Right ventricle myocardium superior (tissue), 1 donor: ENCODE measurements at places on chromosomes 12 and 14. TPM values are rescaled to one million over a fixed set of nuclear protein-coding genes. Genes with fewer than 3 reads are reported as not detected.

- DNase-seq: no peak
These were observed 90.5 kb downstream of the DDX51 start for GRCh38 chr12:132053338-132054330.

GRCh38 chr12:24231298-24231697, 281.8 kb upstream of the SOX5 start:
- DNase-seq: no peak

DNA sequence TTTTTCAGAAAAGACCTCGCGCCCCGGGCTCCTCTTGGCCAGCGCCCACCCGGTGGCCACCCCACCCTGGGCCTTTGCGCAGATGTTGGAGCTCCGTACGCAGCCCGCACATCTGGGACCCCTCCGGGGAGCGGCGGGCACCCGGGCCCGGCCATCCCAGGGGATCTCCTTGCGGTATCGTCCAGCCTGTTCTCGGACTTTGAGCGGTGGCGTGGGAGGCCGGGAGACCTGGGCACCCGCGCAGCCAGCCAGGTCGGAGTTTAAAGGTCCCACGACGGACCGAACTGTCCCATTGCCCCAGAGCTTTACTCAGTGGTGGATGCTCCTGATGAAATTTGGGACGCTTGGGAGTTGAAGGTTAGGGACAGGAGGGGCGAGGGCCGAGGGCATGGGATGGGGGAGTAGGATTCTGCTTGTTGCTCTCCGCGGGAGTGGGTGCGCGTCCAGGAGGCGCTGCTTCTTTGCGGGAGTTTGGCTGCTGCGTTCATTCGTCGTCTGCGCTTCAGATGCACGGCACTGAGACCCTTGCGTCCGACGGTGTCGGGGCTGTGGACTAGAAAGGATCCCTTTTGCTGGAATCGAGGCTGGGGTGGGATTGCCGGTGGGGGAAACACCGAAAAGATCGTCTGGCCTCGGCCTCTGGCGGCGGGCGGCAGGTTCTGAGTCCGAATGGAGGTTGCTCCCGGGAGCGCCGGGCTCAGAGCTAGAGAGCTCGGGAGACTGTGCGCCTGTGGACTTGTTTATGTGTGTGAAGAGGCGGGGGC, 1.4 kb downstream of the NTF3 start:
- no peak for DNase-seq

DHRS2 gene
- not detected for total RNA-seq

DNA sequence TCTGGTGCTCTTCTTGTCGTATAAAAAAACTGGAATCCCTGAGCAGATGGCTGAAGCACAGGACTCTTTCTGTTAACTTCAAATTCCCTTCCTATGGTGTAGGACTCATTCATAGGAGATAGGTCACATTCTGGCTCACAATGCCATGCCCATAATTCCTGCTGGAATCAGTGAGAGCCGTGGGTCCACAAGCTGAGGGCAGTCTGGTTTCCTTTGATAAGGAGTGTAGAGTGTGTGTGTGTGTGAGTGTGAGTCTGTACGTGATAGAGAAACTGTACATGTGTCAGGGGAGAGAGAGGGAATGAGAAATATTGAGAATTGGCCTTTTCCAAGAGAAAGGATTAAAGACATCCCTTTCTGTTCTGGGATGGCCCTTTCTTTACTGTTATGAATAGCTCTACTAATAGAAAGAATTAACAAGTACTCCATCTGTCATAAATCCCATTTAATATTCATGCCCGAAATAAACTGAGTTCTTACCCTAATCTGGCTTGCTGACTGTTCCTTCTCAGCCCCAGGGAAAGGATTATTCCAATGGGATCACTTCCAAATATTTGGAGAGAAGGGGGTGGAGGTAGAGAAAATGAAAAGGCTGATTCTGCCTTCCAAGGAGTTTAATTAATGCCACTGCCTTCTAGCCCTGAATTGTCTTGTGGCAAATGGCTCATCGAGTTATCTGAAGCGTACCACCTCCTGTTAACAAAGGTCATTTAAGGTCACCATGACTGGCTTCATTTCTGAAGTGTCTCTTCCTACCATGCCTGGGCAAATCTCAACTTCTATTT, 79.0 kb downstream of the TMX1 start:
- no peak for DNase-seq

- no peak for DNase-seq
These were observed 119.2 kb upstream of the NCOR2 start for GRCh38 chr12:124686370-124687173.

GALNT16 gene
- 101 TPM for total RNA-seq

ATXN7L3B gene
- total RNA-seq: 23.2 TPM

DNA sequence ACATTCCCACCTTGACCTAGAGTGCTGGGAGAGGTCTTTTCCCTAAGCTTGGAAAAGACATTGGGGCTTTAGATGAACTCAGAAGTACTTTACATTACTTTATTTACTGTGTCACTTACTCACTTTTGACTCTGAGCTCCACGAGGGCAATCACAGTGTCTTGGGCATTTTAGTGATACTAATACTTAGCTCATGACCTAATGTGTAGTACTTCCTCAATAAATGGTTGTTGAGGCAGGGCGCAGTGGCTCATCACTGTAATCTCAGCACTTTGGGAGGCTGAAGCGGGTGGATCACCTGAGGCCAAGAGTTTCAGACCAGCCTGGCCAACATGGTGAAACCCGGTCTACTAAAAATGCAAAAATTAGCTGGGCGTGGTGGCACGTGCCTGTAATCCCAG, 19.8 kb upstream of the SNAPC1 start:
- DNase-seq: no peak

FOXM1 gene
- total RNA-seq: 1.5 TPM

PTPN6 gene
- total RNA-seq: 7.2 TPM

SLC10A1 gene
- total RNA-seq: not detected

SLC39A2 gene
- total RNA-seq: not detected

GRCh38 chr12:18549598-18549997, 188.2 kb downstream of the PLCZ1 start:
- no peak for DNase-seq

LETMD1 gene
- total RNA-seq: 19.7 TPM

DNA sequence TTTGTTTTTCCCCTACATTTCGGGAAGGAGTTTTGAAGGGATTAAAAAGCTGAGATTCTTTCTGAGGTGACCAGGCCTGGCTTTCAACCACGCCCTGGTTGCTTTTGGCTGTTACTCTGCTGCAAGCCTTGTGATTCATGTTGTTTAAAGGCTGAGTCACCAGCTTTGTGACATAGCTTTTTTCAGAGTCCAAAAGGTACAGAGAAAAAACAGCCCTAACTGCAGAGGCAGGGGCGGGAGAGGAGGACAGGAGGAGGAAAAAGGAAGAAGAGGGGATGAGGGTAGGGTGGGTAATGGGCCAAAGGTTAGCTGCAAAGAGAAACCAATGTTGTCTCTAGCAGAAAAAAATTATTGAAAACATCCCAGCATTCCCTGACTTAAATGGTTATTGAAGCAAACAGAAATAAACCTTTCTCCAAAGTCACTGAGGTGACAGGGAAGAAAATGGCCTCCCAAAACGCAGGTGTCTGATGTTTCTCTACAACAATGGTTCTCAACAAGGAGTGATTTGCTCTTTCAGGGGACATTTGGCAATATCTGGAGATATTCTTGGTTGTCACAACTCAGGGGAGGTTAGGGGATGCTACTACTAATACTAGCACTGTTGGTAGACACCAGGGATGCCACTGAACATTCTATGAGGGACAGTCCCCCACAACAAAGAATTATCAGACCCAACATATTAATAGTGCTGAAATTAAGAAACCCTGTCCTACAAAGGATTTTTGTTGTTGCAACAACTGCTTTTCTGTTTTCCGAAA, 2.1 kb upstream of the UBC start:
- DNase-seq: peak; percentile 75

- DNase-seq: no peak
These were observed 38.7 kb upstream of the DUSP6 start for GRCh38 chr12:89390802-89391673.

DNA sequence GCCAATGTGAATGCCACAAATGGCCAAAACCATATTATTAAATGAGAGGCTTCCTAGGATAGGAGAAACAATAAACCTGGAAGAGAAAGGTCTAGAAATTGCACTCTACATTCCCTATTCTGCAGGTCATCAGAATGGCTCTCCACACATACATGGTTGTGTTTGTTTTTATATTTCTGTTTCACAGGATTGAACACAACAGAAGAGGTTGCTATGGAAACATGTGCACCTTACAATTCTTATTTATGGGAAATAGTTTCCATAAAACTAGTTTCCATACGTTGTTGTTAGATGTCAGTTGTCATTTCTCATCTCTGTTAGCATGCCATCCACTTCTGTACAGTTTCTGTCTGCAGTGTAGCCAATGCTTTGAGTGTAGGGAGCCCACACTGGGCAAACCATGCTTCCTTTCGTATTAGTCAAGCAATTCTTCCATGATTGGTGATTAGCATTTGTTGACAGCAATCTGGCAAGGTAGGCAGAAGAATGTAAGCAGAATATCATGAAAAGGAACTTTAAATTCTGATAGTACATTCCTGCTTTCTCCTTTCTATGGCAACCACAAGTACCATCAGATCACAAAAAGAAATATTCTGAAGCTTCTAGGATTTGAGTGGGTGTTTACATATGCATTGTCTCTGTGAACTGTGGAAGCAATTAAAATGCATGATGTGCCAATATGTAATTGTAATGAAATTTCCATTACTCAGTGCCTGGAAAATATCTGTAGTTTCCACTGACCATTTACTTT, 141.6 kb upstream of the AVPR1A start:
- no peak for DNase-seq

PZP gene
- total RNA-seq: 1.3 TPM

PLEKHD1 gene
- total RNA-seq: 0.22 TPM

DNA sequence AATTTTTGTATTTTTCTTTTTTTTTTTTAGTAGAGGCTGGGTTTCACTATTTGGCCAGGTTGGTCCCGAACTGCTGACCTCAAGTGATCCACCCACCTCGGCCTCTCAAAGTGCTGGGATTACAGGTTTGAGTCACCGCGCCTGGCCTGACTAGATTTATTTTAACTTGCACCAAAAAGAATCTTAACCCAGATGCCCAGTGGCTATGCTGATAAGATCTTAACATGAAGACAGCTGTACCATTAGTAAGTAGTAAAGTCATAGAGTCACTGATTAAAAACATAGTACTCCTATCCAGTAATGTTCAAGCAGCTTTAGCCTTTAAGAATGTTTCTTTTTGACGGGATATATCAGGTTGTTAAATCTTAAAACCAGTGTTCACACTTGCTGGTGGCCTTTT, 1061.8 kb upstream of the FLRT2 start:
- no peak for DNase-seq

TMEM229B gene
- total RNA-seq: 2.3 TPM

- no peak for DNase-seq
These were observed 145.7 kb upstream of the MDGA2 start for GRCh38 chr14:47821135-47821534.

DNA sequence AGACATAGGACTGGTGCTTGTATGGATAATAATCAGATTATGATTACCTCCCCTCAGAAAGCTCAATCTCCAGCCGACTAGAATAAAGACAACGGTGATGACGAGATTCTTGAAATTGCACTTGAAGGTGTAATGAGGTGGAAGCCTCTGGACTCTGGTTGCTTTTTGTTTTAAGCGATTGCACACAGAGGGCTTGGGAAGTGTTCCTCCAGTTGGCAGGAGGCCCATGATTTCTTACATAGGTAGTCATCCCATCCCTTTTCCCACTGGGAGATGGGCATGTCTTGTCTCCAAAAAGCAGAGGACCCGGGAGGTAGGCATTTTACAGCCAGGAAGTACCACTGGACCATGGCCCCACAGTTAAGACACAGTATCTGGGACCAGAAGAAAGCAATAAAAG, 165.7 kb upstream of the FKBP4 start:
- no peak for DNase-seq

KRT6A gene
- not detected for total RNA-seq

GRCh38 chr12:42469355-42470175, 120.0 kb downstream of the PRICKLE1 start:
- no peak for DNase-seq

SMOC1 gene
- 1.8 TPM for total RNA-seq

DNA sequence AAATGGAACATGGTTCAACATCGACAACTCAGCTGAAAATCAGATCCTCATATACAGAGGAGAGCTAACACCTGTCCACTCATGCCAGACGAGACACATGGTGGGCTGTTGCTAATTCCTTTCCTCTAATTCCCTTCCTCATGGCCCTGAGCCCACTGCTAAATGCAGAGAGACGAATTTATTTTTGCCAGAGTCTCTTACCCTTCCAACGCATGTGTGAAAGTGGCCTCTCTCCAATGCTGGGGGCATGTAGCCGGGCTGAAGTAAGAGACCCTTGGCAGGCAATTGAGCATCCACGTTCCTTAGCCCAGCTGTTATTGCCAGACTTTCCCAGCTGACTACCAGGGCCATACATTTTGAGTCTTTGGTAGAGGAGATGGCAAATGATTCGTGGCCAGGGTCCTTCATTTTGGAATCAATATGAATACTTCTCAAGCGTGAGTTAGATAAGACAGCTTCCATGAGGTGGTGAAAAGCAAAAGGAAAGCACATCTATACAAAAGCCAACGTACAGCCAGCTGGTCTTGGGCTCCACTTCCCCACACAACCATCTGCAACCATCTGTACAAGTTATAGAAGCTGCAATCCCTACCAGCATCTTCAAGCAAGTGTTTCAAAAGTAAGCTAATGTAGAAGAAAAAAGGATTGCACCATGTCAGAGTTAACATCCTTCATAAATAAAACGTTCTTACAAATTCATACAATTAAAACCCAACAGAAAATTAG, 28.6 kb downstream of the CORO1C start:
- DNase-seq: no peak

- no peak for DNase-seq
These were observed 114.4 kb downstream of the SCN8A start for GRCh38 chr12:51705450-51705849.

RBMS2 gene
- total RNA-seq: 25.0 TPM

- no peak for DNase-seq
These were observed 1266.1 kb downstream of the LRFN5 start for GRCh38 chr14:42872786-42873185.

GRCh38 chr14:45905672-45906071, 652.7 kb upstream of the MIS18BP1 start:
- DNase-seq: no peak

DNA sequence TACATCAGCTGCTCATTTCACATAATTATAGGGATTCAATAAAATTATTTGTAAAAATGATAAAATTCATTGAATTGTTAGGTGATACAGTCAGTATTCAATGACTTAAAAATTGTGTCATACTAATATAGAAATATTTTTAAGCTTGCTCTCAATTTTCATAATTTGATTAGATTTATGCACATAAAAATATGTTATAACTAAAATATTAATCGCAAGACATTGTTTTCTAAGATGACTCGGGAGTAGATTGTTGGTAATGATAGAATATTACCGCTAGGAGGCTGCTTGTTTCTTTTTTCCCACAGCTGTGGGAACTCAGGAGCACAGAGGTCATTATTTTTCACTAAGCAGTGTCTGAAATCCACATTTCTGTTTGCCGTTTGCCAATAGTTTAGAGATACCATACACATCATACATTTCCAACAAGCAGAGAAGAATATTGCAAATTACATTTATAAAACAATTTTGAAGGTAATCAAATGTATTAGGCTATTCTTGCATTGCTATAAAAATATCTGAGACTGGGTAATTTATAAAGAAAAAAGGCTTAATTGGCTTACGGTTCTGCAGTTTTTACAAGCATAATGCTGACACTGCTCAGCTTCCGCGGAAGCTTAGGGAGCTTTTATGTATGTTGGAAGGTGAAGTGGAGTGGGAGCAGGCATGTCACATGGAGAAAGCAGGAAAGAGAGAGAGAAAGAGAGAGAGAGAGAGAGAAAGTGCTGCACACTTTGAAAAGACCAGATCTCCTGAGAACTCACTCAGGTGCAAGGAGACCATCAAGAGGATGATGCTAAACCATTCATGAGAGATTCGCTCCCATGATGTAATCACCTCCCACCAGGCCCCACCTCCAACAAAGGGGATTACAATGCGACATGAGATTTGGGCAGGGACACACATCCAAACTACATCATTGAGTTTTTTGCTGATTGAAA, 9.2 kb downstream of the CD69 start:
- DNase-seq: no peak
